ENCODE measurements at places on chromosomes 4 and X.

- peak; percentile 90 for DNase-seq
These were observed 28.9 kb downstream of the TMPRSS11E start for GRCh38 chr4:68476191-68476590.

GRCh38 chrX:41133551-41133950, 48.3 kb downstream of the USP9X start:
- DNase-seq = no peak

- no peak for DNase-seq
These were observed 68.2 kb downstream of the AGTR2 start for GRCh38 chrX:116238567-116239255.

DNA sequence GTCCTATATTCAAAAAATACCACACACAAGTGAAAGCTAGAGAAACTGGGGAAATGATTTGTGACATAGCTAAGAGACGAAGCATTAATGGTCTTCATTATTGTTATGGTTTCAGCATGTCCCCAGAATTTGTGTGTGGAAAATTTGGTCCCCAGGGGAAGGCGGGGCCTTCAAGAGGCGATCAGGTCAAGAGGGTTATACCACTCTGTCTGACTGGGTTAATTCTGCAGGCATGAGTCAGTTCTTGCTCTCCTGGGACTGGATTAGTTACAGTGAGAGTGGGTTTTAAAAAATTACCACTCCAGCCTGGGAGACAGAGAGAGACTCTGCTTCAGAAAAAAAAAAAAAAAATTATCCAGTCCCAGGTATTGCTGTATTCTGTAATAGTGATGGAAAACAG, 2.1 kb upstream of the MTNR1A start:
- DNase-seq = peak; percentile 72

DNA sequence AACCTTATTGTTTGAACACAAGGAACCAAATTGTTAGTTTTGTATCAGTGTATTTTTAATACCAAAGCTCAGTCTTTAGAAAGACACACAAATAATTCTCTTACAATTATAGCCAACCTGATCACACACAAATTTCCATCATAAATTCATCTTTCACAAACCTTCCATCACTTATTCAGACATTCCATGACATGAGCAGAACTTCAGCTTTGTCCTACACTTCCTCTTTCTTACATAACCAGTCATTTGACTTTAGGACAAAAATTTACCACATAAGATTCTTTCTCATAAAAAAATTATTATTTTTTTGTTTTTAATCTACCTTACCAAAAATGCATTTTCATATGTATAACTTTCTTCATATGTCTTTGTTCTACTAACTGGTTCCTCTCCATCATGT, 312.2 kb downstream of the GALNTL6 start:
- no peak for DNase-seq

DNA sequence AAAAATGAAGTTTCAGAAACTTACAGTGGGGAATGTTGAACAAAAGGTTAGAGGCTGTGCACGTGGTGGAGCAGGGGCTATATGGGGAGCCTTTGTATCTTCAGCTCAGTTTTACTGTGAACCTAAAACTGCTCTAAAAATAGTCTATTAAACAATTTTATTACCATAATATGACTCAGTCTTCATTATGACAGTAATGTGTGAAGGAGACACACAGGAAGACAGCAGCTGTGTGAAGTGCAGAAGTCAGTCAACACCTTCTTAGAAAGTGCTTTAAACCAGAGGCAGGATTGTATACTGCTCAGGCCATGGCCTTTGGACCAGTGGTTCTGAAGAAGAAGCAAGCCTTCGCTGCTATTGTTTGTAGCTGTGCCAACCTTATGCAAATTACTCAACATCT, 89.7 kb downstream of the ARHGAP10 start:
- DNase-seq = no peak

GRCh38 chrX:9767375-9767774, 1.7 kb upstream of the GPR143 start:
- DNase-seq = no peak

- DNase-seq = no peak
These were observed 39.3 kb upstream of the CLDN34 start for GRCh38 chrX:9927698-9928482.

- no peak for DNase-seq
These were observed 19.8 kb upstream of the QRFPR start for GRCh38 chr4:121400632-121401031.

DNA sequence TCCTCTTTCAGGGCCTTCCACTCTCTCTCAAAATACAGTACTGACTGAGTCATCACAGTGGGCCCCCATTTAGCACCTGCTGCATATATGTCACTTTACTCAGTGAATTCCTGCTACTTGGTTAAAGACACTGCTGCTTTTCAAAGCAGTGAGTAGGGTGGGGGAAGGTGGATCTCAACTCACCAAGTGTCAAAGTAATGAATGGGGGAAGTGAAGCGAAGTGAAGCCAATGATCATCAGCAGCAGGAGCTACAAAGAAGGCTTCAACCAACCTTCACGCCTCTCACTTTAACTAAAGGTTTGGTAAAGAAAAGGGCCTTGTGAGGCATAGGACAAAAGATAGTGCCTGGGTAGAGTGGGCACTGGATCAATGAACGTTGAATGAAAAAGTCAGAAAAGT, 424.1 kb downstream of the SMARCA1 start:
- DNase-seq = no peak

- peak; percentile 12 for DNase-seq
These were observed at the start of gene PSAPL1 for GRCh38 chr4:7434766-7435150. TSS of gene PSAPL1 (minus strand) at chr4:7434930. CDS start at chr4:7434879, 51 bp downstream.
